ENCODE measurements at places on chromosomes 11 and 22.

GRCh38 chr11:75413864-75414263 lies 14.5 kb downstream of the RPS3 start:
- no peak for DNase-seq

DNA sequence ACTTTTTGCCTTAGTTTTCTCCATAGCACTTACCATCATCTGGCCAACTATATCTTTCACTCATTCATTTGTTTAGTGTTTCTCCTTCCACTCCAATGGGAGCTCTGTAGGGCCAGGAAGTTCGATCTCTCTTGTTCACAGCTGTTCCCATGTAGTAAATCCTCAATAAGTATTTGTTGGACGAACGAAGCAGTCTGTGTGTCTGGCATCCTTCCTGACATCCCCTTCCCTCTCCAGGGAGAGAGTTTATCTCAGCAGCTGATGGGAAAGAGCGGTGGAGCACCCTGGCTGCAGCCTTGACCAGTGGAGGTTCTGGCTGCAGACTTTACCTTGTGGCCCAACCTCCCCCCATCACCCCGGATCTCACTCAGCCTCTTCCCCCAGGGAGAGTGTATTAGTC lies 141.7 kb downstream of the CHST1 start:
- DNase-seq: no peak

DNA sequence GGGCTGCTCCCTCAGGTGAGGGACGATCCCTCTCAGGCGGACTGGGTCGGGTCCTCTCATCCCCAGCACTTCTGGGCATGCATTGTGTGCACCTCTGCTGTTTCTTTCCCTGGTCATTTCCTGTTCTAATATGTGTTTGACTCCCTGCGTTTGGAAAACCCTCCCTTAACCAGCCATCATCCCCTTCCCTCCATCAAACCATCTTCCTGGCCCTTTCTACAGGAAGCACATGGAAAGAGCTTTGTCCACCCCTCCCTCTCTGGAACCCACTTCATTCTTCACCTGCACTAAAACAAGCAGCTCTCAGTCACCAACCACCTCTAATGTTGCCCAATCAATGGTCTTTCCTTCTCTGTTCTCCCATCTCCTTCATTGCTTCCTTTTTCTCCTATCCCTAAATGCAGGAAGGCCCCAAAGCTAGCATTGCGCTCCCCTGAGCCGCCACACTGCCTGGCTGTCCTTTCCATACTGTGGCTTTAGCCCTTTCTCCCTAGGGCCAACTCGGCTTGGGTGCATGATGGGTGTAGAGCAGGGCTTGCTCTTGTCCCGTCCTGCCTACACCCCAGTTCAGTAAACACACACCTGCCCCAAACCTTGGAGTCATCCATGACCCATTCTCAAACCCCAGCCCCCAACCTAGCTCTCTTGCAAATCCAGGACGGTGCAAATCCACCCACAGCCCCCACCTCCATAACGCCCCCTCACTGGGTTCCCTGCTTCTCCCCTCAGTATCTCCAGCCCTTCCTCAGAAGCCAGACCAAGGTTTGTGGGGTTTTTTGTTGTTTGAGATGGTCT lies 5.4 kb upstream of the GAS2L1 start:
- DNase-seq: no peak

DNA sequence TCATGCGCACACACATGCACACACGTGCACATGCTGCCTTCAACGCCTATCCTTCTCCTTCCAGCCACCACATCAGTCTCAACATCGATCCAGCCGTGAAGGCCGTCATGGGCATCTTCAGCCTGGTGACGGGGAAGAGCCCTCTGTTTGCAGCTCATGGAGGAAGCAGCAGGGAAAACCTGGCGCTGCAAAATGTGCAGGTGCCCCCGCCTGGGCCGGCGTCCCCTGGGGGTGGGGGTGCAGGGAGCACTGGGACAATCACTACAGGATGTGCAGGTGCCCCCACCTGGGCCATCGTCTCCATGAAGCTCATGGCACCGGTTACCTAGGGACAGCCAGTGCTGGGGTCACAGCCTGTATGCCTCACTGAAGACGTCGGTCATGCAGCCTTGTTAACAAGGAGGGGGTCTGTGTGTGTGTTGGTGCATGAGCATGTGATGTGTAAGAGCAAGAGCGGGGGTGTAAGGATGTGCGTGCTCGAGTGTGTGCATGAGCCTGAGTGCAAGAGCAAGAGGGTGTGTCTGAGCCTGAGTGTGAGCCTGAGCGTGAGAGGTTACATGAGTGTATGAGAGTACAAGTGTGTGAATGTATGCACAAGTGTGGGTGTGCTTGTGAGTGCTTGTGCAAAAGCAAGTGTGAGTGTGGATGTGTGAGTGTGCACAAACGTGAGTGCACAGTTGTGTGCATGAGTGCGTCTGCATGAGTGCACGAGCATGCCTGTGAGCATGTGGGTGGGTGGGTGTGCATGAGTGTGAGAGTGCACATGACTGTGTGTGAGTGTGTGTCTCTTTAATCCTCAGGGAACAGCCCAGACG lies 31.5 kb downstream of the NADSYN1 start:
- no peak for DNase-seq

DNA sequence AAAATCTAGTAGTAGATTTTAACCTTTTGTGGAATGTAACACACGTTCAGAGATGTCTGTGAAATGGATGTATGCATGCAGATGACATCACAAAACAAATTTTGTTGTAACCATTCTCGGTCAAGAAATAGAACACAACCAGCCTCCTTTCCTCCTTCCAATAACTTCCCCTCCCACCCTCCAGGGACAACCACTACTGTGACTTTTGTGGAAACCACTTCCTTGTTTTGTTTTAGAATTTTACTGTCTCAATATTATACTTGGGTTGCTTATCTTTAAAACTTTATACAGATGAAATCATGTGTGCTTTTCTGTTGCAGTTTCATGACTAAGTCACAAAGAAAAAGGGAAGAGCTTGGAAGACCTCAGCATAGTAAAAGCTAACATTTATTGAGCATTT lies 189.4 kb upstream of the NCAM1 start:
- no peak for DNase-seq

DNA sequence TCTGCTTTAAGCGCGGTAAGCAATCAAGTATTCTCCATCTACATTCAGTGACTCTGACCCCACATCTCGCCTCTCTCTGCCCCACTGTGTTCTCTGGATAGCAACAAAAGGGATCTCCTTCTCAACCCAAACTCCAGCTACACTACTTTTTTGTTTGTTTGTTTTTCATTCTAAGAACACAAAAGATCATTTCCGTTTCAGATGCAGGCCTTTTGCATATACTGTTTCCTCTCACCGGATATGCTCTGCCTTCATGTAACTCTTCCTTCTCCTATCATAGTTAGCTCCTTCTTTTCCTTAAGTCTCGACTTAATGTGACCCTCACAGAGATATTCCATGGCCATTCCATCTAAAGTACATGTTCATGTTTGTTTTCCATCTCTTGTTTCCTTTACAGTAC lies 179.8 kb upstream of the MTMR2 start:
- DNase-seq: no peak

GRCh38 chr11:102986815-102987214 lies 31.3 kb upstream of the MMP13 start:
- DNase-seq: no peak

DNA sequence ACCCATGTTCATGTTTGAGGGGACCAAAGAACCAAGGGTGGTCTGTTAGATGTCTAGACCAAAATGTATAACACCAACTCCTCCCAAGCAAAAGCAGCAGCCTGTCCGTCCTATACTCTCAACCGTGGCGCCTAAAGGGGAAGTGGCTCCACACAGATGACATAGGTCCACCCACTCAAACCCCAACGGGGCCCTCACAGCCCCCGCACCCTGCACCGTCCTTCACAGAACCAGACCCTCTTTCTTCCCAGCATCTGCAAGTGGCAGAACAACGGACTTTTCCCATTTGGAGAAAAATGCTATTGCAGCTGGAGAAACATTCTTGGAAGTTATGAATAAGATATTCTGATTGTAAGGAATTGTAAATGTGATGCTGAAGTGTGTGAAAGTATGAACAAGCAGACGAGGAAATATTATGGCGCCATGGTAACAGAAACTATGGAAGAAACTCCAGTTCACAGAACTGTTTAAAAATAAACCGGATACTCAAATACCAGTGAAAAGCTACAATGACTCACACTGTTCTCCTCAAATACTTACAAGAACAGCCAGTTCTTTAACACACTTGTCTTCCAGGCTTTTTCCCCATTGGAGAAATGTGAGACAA lies 76.5 kb upstream of the ARFGAP3 start:
- DNase-seq: no peak

GRCh38 chr11:126268361-126268707 lies 361 bp downstream of the SRPRA start:
- no peak for DNase-seq

- no peak for DNase-seq
Observed at GRCh38 chr11:27216270-27217149, 146.5 kb downstream of the CCDC34 start.

DNA sequence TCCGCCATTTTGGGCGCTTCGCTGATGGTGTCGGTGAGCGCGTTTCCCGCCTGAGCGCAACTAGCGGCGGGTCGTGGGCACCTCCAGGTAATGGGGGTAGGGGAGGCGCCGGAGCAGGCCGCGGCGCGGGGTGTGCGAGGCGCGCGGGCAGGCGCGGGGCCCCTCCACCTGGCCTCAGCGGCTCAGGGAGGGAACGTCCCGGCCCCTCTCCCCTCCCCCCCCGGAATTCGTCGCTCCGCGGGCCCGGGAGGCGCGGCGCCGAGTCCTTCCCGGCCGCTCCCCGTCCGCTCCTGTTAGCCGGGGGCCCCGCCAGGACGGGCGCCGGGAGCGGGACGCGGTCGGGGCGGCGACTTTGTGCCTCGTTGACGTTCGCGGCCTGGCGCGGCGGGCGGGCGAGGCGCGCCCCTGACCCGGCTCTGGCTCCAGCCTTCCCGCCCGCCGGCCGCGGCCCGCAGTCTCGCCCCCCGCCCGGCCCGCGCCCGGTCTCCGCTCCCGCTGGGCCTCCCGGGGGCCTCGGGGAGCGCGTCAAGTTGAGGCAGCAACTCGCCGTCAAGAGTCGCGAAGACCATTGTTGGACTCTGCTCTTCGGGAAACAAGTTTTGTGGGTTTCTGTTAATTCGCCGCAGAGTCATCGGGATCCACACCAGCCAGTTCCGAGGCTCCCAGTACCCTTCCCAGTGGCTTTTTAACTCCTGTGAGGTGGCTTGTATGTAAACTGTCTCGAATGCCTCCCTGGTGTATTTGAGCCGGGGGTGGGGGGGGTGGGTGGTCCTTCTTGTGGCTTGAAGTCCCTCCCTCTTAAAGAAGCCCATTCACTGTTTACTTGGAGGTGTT lies at the start of gene PPP6R3:
Gene PPP6R3 (plus strand): TSS at position 12 of the 834 bp plus-strand sequence. CDS start 76,913 bp downstream, outside the sequence.
- no peak for DNase-seq

GRCh38 chr11:102318469-102318868 lies 1.2 kb downstream of the BIRC3 start:
- DNase-seq: peak; percentile 35

- DNase-seq: no peak
Observed at GRCh38 chr11:74008373-74009229, at the start of gene UCP3. UCP3 (minus strand) TSS chr11:74009085; CDS start chr11:74007042, 2,043 bp downstream.

- no peak for DNase-seq
Observed at GRCh38 chr11:29750392-29750791, 266.4 kb downstream of the KCNA4 start.

DNA sequence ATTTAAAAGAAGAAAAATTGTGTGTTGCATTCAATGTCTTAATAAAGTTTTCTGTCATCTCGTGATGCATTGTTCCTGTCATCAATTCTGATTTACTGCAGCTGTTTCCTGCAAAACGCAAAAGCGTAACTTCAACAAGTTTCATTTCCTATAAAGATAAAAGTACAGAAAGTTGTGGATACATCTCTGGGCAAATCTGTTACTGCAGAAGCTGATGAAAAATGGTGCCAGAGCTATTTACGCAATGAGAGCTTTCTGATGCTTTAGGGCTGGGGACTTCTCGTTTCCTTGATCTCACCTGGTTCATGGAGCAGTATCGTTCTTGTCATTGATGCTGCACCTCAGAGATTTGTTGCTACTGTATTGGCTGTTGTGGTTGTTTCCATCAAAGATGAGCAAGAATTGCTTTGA lies 15.5 kb upstream of the MS4A12 start:
- DNase-seq: no peak

GRCh38 chr22:23158516-23159290 lies 13.4 kb downstream of the RAB36 start:
- no peak for DNase-seq

GRCh38 chr11:111926505-111927391 lies 8.0 kb downstream of the C11orf52 start:
- peak; percentile 85 for DNase-seq

- no peak for DNase-seq
Observed at GRCh38 chr22:26442086-26442756, 13.2 kb downstream of the ASPHD2 start.

DNA sequence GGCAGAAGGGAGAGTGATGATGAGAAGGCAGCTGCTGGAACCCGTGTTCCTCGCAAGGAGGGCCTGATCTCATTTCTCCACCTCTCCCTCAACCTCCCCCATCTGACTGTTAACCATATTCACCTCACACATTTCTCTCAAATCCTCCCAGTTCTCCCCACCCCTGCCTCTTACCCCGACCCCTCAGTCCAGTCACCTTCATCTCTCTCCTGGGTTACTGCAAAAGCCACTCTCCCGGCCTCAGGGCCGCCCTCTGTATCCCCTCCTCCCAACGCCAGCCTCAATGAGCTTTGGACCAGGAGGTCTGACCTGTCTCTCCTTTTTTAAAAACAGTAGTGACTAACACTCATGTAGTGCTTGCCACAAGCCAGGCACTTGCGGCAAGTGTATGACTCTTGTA lies 29.5 kb upstream of the LMO1 start:
- DNase-seq: no peak

DNA sequence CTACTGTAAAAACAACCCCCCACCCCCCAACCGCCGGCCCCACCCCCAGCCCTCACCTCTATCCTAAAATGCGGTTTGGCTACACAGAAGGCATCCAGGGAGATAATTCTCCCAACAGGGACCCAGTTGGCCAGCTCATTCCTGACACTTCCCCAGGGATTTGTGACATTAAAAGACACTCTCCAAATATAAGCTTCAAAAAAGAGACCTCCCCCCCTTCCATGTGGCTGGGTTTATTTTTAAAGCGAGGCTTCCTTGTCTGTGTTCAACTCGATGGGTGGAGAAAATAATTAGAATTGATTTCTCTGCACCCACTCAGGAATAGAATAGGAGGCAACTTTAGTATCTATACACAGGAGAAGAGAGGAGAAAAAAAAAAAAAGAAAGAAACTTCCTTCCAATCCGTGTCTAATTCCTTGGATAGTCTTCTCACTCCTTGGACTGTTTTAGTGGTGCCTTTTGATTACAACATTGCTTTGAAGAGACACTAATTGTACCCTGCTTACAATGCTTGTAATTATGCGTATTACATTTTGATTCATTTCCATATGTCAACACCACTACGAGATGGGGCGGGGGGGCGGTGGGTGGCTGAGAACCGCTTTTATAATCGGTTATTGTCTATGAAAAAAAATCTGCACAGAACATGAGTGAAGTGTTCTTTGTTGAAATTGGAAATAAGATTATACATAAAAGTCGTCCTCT lies 500.4 kb downstream of the MIAT start:
- no peak for DNase-seq

GRCh38 chr11:43419460-43419859 lies 60.7 kb downstream of the TTC17 start:
- DNase-seq: no peak

DNA sequence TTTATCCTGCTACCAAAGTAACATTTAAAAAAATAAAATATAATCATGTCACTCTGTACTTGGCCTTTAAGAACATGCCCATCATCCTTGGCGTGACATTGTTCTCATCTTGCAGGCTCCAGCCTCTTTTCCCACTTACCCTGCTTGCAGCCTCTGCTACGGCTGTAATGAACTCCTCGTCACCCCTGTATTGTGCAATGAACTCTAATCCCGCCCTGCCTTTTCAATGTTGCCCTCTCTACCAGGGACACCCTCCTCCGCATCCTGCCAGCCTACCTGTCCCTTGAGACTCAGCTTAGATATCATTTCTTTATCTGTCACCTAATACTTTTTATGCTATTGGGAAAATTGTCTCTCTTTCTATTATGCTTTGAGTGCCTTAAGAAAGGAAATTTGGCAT lies 12.6 kb upstream of the MMP20 start:
- DNase-seq: no peak

Measured in stimulated activated CD4-positive, alpha-beta T cell treated with anti-CD3 and anti-CD28 coated beads, Interleukin-1b, Interleukin-23, amount 100 ng/mL, for 1 hour (primary cell).